ENCODE measurements at places on chromosomes 11 and 22.

- no peak for DNase-seq
Measured at GRCh38 chr11:112455791-112456190, 195.1 kb upstream of the PLET1 start.

DNA sequence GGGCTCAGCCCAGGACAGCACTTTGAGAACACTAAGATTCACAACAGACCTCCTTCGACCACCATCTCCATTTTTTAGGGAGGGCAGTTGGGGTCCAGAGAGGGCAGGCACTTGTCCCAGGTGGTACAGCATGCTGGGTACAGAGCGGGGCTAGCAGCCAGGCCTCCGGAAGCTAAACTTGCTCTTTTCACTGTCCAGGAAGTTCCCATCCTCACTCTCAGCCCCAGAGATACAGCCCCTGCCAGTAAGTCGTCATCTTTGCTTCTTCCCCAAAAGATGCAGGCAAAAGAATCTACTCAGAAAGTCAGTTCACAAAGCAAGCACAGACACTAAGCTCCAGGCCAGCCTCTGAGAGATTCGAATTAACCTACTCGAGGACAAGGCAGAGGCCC, 6.7 kb upstream of the RAB3IL1 start:
- DNase-seq = no peak

- no peak for DNase-seq
Measured at GRCh38 chr11:116870054-116870453, 32.6 kb upstream of the APOA1 start.

DNA sequence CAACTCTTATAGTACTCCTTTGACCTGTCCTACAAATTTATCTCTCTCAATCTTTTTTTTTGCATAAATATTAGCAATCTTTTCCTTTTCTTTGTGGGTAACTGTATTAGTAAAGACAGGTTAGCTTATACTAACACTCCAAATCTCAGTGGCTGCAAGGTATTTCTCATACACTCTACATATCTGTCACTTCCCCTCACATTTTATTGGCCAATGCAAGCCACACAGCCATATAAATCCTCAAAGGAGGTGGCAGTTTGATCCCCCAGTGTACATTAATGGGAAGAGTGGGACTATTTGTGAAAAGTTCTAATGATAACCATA, 42.6 kb upstream of the EED start:
- no peak for DNase-seq

- no peak for DNase-seq
Measured at GRCh38 chr11:94730153-94730552, 38.0 kb upstream of the AMOTL1 start.

DNA sequence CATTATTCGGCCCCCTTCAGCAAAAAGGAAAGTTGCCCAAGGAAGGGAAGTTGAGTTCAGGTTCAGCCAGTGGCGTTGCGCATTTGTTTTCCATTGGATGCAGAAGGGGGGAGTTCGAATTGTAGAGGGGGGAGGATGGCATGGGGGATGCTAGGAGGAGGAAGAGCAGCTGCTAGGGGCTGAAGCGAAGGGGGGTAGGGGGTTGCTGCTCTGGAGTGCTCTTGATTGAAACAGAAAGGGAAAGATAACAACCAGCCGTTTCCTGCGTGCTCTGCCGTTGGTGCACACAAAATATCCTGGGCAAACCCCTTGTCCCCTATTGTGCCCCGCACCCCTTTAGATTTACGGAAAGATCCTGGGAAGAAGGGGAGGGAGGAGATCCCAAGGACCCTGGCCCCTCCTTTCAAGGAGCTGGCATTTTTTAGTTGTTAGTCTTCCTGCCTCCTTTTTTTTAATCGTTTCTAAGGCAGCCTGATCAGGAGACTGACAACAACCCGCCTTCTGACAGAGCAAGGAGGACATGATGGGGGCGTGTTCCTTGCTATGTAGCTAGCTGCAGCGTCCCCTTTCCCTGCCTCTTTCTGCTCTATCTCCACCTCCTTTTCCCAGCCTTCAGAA, 2.1 kb downstream of the KMT2A start:
- DNase-seq = peak; percentile 81

DNA sequence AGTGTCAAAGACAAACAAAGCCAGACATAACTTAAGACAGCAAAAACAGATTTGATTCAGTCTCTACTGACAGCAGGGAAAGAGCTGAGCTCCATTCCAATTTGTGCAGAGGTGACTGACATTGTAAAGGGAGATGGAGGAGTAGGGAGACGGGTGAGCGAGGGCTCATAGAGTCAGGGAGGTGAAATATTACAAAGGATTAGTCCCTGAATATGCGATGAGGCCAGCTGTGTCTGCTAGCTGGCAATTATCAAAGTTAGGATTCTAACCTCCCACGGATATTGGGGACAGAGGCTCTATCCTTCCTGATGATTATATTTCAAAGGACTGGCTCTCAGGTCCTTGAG, 8.3 kb downstream of the PLAAT2 start:
- no peak for DNase-seq

- no peak for DNase-seq
Measured at GRCh38 chr22:19232623-19233022, 54.1 kb upstream of the SLC25A1 start.

DNA sequence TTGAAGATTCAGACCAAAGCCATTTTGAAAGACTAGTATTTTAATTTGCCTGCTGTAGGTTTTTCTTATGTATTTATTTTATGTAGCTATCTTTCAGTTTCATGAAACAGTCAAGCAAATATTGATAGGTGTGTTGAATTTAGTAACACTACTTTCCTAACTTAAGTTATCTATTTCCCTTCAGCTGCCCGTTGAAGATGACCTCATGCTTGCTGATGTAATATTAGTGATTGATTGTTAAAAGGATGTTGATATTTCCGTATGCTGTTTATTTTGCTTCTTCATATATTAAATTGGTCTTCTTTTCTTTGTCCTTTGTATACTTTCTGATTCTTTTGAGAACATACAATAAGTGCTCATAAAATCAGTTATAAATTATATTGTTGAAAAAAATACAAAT, 86.8 kb upstream of the CHORDC1 start:
- no peak for DNase-seq

GRCh38 chr11:813456-814096, 3.8 kb downstream of the RPLP2 start:
- peak; percentile 31 for DNase-seq

DNA sequence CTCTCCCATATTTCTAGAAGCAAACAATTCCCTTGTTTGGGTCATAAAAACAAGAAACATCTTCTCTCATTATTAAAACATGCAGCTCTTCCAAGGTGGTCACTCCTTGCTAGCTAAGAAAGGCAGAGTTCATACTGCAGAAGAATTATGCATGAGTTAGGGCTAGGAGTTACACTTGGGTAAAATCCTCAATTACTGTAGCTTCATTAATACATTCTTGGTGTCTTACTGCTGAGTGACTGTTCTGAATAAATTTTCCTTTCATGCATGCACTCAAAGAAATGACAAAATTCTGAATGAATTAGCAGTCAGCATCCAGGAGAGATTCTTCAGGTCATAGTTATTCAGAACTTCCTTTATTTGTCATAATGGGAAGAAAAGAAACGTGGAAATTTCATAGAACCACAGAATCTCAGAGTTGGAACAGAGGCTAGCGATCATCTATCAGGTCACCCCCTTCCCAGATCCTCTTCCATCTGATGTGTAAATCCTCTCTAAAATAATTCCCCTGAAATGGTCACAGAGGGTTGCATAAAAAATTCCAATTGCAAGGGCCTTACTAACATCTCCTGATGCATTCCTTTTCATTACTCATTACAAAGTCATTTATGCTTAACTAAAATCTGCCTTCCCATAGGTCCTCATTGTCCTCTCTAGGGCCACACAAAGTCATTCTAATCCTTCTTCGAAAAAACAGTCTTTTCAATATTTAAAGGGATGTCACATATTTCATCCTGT, 771.5 kb downstream of the DLG2 start:
- peak; percentile 55 for DNase-seq

- peak; percentile 67 for DNase-seq
Measured at GRCh38 chr22:22710719-22711531, 66.5 kb downstream of the GGTLC2 start.

- DNase-seq = no peak
Measured at GRCh38 chr11:132205496-132205895, 835.1 kb downstream of the NTM start.

GRCh38 chr22:44426981-44427380, 71.1 kb downstream of the RTL6 start:
- no peak for DNase-seq

- DNase-seq = peak; percentile 81
Measured at GRCh38 chr11:95575517-95575916, 214.1 kb downstream of the FAM76B start.

- DNase-seq = no peak
Measured at GRCh38 chr22:16969508-16970327, 38.3 kb downstream of the GAB4 start.

- DNase-seq = no peak
Measured at GRCh38 chr11:65380460-65381119, 1.9 kb downstream of the SLC25A45 start.

- no peak for DNase-seq
Measured at GRCh38 chr11:44600839-44601383, 35.4 kb downstream of the CD82 start.

DNA sequence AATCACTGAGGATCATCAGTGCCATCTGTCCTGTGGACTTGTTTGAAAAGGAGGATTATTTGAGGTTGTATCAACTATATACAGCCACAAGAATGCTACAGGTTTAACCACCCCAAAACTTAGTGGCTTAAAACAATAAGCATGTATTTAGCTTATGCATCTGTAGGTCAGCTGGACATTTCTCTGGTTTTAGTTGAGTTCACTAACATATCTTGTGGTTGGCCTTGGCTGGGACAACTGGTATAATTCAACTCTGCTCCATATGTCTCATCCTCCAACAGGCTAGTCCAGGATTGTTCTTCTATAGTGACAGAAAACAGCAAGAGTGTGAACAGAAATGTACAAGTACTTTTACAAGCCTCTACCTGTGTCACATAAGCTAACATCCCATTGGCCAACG, 49.9 kb upstream of the SOX6 start:
- DNase-seq = no peak

DNA sequence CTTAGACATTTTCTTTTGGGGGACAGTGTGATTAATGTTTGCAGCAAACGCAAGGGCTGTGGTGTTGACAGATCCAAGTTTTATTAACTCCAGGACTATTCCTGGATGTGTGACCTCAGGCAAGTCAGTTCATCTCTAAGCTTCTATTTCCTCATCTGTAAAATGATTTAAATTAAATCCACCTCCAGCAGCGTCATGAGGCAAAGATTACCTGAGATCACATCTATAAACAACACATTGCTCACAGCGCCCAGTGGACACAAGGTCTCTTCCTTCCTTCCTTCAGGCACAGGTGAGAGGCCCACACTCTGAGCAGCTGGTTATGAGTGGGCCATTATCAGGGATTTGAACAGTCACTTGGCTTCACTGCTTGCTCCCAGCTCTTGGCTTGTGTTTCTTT, 111.2 kb upstream of the RASSF10 start:
- DNase-seq = peak; percentile 25

DNA sequence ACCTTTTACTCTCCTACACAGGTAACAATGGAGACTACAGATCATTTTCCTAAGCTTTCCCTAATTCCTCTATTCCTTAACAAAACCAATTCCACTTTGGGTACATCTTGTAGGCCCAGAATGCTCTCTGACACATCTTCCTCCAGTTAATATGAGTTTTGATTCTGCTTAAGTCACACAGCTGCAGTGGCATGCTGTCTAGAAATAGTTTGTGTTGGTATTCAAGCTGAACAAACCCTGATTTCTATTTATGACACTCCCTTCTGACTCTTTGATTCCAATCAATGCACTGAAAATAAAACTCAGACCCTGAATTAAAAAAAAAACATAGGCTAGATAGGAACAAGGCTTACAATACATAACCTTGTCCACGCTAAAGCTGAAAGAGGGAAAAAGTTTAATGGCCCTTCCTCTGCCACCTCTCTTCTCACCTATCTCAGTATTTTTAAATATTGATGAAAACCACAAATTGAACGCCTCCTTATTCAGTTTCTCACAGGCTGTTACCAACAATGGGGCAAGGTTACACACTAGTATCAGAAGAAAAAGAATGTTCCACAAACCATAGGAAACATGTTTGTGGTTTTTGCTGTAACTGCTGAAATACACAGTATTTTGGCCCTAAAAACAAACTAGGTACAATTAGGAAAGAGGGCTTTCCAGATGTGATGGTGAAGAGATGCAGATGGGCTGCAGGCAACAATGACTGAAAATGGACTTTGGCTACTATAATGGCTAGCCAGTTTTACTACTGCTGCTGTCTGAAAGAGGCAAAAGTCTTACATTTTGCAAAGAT, 35.7 kb upstream of the GAB2 start:
- DNase-seq = peak; percentile 17

- peak; percentile 10 for DNase-seq
Measured at GRCh38 chr22:32897400-32897799, 95.9 kb downstream of the TIMP3 start.

GRCh38 chr11:87425391-87425790, 387.7 kb downstream of the TMEM135 start:
- peak; percentile 16 for DNase-seq

- DNase-seq = peak; percentile 67
Measured at GRCh38 chr11:69010964-69011623, 2.0 kb downstream of the MRGPRF start.

DNA sequence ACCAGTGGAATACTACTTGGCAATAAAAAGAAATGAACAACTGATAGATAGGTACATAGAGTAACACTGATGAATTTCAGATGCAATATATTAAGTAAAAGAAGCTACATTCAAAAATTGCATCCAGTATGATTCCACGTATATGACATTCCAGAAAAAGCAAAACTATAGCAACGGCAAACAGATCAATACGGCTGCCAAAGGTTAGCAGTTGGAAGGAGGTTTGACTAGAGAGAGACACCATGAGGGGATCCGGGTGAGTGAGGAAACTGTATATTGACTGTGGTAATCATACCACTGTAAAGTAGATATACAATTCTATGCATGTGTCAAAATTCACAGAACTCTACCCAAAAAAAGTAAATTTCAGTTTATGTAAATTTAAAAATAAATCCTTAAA, 28.7 kb downstream of the CADM1 start:
- DNase-seq = no peak

DNA sequence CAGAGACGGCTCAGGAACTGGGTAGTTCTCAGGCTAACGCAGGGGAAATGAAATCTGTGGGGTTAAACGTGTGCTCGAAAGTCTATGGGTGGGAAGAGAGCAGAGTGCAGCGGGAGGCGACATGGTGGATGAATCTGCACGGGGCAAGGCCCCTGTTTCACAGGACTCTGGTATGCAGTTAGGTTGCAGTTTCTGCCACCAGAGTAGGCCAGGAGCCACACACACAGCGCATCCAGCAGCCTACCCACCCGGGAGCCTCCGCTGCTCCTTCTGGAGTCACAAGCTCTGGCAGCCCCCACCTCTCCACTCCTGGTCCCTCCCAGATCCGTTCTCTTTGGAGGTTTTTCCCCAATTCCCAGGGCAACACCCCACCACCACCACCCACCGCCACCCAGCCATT, 27.0 kb downstream of the SPATA19 start:
- no peak for DNase-seq

Measured in fibroblast of mammary gland (primary cell).